Stimulated activated CD4-positive, alpha-beta T cell treated with anti-CD3 and anti-CD28 coated beads, Interleukin-2, amount 100 ng/mL, for 48 hours (primary cell): ENCODE measurements at places on chromosomes 1 and 21.
A peak's percentile ranks its signal among the peaks of the same experiment; 100 is the strongest.

- no peak for DNase-seq
Measured at GRCh38 chr1:23473037-23473800, 10.8 kb downstream of the ASAP3 start.

- no peak for DNase-seq
Measured at GRCh38 chr1:3924825-3925220, 24.8 kb upstream of the C1orf174 start.

DNA sequence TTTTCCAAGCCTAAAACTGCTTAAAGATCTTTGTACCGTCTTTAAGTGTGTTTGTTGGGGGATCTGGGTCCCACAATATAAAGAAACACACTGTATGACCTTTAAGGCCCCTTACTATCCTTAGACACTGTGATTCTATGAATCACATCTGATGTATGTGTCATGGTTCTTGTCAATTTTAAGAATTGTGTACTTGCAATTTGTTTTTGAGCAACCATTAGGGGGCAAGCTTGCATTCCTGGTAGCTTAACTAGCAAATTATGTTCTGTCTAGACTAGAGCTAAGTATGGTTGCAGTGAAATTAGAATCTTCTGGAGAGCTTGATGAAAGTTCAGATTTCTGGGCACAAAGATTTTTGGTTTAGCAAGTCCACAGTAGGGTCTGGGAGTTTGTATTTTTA is 219.5 kb downstream of the TPR start:
- DNase-seq: no peak

DNA sequence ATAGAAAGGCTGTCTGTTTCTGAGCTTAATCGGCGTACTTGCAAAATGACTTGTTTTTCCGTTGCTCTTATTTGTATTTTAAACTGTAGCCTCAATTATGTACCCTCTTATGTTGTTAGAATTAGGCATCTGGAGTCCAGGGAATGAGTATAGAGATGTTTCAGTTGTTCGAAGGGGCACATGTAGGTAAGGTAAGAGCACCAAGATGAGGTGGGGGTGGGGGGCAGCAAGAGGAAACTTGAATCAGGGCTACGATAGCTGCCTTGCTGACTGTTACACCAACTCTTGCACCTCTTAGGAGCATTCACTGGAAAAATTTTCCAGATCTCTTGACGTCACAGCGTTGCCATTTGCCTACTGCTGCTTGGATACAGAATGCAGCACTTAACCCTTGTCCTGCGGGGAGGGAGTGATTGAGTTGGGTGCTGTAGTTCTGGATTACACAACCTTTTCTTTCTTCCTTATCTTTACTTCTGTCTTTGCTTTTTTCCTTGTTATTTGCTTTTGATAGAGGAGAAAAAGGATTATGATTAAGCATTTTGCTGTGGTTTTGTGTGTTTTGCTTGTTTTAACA is 3.2 kb downstream of the ATP1B1 start:
- DNase-seq: no peak

GRCh38 chr1:223709598-223709997 is 2.7 kb upstream of the CAPN2 start:
- DNase-seq: no peak

DNA sequence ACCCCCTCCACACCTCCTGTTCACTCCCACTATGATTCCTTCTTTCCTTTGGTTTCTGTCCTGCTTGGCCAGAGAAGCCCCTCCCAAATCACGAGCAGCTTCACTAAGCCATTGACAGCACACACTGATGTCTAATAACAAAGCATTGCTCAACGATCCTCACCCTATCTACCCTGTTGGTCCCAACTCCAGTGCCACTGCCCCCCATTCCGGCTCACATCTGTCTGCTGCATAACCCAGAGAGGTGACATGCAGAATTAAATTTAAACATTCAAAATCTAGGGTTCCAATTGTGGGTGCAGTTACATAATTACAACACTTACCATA is 236.9 kb downstream of the TTLL7 start:
- DNase-seq: no peak

GRCh38 chr1:184823080-184823479 is 68.4 kb upstream of the EDEM3 start:
- DNase-seq: no peak

DNA sequence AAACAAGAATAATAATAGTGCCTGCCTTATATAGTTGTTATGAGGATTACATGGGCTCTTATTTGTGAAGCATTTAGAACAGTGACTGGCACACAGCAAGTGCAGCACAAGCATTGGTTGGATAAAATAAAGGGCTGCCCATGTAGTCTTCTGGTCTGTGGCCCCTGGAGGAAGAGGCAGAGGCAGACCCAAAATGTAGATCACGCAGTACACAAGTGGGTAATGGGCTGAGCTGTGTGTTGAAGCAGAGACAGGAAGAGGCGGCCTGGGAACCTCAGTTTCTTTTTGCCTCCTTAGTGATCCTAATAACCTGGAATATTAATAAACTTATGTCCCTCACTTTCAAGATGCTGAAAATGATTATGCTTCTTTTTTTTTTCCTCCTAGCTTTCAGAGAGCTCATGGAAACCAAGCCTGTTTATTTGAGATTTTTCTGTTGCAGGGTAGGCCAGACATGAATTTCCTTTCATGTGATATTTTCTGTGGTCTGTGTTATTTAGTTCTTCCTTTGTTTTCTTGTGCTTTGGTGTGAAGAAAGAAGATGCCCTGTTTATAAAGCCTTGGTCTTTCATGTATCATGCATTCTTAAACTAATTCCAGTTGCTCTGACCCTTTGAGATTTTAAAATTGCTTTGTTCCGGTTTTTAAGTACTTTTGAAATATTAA is 42.5 kb downstream of the LRRC8D start:
- DNase-seq: no peak

DNA sequence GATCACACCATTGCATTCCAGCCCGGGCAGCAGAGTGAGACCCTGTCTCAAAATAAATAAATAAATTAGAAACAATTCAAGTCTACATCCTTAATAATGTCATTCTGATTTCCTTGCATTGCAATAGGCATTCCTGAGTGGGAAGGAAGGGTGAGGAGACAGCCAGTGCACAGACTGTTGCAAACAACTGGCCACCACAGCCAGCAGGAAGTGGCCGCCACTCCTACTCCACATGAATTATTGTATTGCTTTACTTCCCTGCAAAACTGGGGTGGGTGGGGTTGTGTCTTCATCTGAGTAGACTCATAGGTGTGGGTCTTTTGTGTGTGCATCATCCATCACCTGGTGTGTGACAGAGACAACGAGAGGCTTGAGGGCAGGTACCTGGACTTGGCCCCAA is 60.1 kb downstream of the OPTC start:
- DNase-seq: no peak

- DNase-seq: no peak
Measured at GRCh38 chr1:160576390-160576789, 2.9 kb downstream of the CD84 start.

GRCh38 chr1:235972311-235972689 is 92.6 kb downstream of the NID1 start:
- DNase-seq: no peak

DNA sequence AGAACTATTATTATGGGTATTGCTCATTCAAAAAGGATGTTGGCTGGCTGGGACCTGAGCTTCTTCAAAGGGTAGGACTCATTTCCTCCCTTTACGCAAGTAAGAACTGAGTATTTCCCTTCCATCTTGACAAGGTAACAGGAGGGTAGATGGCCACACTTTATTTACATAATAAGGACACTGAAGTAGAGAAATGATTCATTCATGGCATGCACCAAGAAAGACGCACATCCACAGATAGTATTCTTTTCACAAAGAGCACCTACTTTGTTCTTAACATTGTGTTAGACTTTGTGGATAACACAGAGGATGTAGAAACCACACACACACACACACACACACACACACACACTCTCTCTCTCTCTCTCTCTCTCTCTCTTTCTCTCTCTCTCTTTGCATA is 82.9 kb downstream of the FAM78B start:
- no peak for DNase-seq

DNA sequence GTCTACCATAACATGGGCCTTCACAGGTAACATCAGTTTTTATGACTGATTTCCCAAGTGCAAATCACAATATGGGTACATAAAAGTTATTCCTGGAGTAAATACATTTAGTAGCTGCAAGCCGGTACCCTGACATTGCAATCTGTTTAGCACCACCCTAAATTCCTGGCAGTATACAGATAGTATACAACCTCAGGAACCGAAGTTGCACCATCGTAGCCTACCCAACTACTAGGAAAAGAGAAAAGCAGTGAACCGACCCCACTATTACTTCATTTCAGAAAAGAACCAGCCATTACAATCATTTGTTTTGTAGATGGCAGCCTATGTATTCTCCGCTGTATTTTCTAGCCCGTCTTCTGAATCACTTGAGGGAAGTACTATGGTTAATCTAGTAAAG is 1.1 kb downstream of the ADIPOR1 start:
- no peak for DNase-seq

DNA sequence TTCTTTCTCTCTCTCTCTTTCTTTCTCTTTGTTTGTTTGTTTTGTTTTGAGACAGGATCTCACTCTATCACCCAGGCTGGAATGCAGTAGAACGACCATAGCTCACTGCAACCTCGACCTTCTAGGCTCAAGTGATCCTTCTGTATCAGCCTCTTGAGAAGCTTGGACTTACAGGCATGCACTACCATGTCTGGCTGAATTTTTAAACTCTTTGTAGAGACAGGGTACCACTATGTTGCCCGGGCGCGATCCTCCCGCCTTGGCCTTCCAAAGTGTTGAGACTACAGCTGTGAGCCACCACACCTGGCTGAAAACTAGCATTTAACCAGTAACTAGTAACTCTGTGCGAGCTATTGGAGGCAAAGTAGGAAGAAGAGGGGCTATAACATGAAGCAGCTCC is 325.5 kb downstream of the ZP4 start:
- no peak for DNase-seq

GRCh38 chr1:45620588-45621500 is 3.0 kb downstream of the CCDC17 start:
- no peak for DNase-seq

DNA sequence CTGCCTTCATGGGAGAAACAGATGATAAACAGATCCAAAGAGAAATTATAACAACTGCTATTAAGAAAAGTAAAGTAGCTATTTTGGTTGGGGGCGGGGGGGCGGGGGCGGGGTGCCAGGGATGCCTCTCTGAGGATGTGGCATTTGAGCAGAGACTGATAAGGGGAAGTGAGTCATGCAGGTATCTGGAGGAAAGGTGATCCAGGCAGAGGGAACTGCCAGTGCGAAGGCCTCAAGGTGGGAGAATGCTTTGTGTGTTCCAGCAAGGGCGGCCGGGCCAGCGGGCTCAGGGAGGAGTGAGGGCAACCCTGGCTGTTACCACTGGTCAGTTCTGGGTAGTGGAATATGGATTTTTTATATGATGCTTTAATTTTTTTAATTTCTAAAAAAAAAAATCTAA is 7.0 kb upstream of the TNFRSF1B start:
- DNase-seq: no peak

DNA sequence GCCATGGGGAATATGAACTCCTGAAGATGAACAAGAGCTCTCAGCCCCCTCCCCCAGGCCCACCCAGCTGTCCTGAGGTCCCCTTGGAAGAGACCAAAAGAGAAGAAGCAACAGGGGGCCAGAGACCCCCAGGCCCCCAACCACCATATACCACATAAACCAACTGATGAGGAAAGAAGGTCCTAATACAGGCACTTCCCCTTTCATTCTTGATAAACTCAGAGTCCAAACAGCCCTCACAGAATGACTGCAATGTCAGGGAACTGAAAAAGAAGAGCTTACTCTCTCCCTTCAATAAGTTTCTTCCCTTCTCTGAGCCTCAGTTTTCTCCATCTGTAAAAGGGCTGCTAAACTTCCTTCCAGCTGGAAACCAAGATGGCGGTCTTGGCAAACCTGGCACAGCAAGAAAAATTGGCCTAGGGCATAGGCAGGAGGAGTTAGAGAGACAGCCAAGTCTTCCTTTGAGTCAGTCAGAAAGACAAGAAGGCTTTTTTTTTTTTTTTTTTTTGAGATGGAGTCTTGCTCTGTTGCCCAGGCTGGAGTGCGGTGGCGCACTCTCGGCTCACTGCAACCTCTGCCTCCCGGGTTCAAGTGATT is 90.5 kb downstream of the VWA5B1 start:
- DNase-seq: no peak

GRCh38 chr21:46112725-46113215 is 14.9 kb downstream of the COL6A2 start:
- no peak for DNase-seq

DNA sequence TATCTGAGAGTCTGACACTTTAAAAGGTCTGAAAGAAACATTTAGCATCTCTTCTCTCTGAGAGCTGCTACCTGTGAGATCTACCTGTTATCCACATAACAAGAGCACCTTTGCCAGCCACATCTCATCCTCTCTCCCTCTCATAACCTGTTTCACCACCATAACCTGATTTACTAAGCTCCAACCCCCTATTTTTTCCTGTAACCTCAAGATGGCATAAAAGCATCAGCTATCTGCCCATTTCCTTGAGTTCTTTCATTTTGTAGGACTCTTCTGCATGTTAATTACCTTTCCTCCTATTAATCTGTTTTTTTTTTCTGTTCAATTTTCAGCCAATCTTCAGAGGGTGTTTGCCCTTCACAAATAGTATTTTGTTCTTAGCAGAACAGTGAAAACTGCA is 136.5 kb upstream of the KCNK1 start:
- no peak for DNase-seq

DNA sequence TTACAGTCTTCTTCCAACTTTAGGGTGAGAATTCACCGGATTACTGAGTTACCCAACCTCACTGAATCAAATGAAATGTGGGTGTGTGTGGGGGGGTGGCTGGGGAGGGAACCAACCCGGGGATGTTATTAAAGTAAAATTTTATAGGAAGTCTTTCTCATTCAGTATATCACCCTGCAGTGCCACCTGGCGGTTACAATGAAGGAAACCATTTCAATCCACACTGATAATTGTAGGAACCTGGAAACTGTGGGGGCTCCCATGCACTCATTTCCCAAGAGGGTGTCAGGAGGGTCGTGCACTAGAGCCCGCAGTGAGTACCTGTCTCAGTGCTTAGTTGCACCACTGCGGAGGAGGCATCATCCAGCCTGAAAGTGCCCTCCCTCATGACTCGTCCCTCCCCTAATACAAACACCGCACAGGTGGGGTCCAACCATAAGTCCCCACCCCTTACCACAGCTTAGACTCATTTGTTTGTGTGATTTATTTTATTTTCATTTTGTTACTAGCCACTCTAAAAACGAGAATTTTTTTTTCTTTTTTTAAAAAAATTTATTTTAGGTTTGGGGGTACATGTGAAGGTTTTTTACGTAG is 29.1 kb upstream of the IGSF5 start:
- peak; percentile 27 for DNase-seq

DNA sequence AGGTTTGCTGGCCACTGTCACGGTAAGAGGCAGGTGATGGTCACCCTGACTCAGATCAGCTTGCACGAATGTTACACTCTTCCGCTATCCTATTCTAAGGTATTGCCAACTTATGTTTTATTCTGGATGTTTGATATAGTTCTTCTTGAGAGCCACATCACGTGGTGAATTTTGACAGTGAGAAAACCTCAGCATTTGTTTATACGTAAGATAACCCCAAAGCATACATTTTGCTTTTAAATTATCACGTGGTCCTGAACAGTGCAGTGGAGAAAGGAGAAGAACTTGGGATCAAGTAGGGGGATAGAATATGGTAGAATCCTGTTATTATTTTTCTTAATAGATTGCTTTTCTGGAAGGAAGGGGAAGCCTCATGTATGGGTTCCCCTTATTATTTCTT is 16.6 kb downstream of the ATP1A1 start:
- no peak for DNase-seq

GRCh38 chr1:79161077-79161476 is 154.5 kb upstream of the ADGRL4 start:
- no peak for DNase-seq
